LNCaP clone FGC (cell line): ENCODE measurements at places on chromosomes 7 and 10.

- DNase-seq: no peak
Measured at GRCh38 chr7:33039903-33040292, 22.7 kb downstream of the NT5C3A start.

GRCh38 chr7:140982508-140982907 lies 32.2 kb downstream of the MRPS33 start:
- DNase-seq: no peak

GRCh38 chr10:59063491-59063890 lies 113.0 kb upstream of the PHYHIPL start:
- no peak for DNase-seq

DNA sequence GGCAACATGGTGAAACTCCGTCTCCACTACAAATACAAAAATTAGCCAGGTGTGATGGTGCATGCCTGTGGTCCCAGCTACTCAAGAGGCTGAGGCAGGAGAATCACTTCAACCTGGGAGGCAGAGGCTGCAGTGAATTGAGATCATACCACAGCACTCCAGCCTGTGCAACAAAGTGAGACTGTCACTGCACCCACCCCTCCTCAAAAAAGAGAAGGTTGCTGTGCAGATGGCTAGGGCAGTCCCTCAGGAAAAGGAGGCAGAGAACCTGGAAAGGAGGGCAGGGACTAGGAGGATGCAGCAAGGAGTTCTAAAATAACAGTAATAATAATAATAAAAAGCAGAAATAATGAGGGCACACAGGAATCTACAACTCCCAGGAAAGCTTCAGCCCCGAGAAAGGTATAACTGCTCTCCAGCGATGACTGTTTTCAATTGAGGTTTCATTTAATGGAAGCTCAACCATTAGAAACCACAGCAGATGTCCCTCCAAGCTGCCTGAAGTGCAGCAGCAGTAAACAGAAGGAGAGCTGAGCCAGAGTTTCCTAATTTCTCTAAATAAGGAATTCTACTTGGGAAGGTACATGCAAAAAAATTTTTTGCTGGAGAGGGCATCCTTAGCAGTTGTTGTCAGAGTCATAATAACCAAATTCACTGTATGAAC lies 326.5 kb downstream of the GATA3 start:
- no peak for DNase-seq

- no peak for DNase-seq
Measured at GRCh38 chr10:101837748-101838147, 5.9 kb downstream of the KCNIP2 start.

DNA sequence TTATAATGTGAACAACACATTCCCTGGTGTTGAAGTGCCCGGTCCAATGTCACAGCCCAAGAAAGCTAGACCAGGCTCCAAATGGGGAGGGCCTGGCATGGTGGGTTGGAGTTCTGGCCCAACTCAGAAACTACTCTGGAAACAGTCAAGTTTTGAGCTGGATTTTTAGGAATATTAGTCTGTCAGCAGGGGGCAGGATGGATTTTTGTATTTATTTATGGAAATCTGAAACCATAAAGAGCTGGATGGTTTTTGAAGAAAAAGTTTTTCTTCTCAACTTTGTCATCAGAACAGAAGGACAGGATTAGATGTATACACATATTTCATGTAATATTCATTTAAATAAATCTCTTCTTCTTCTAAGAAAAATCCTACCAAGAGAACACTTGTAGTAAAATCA lies 97.5 kb downstream of the POU6F2 start:
- DNase-seq: no peak
